ENCODE measurements at places on chromosomes 2 and 18.

GRCh38 chr2:204681412-204681811 lies 136.1 kb downstream of the PARD3B start:
- peak; percentile 55 for DNase-seq

GRCh38 chr2:135561925-135562324 lies 30.6 kb downstream of the R3HDM1 start:
- DNase-seq = peak; percentile 2

DNA sequence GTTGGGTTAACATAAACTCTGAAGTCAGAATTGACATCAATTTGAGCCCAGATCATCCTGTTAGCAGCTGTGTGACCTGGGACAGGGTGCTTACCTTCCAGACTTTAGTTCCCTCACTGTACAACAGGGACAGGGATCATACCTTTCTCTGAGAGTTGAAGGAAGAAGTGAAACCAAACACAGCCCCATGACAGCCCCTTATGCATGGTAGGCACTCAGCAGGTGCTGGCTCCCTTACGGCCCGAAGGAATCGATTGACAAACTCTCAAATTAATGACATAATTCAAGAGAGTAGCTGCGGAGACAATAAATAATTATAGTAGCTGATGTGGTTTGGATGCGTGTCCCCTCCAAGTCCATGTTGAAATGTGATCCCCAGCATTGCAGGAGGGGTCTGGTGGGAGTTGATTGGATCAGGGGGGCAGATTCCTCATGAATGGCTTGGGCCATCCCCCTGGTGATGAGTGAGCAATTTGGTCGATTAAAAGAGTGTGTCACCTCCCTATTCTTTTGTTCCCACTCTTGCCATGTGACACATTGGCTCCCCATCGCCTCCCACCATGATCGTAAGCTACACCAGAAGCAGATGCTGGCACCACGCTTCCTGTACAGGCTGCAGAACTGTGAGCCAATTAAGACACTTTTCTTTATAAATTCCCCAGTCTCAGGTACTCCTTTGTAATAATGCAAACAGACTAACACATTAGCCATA lies 72.4 kb downstream of the ODC1 start:
- DNase-seq = no peak

DNA sequence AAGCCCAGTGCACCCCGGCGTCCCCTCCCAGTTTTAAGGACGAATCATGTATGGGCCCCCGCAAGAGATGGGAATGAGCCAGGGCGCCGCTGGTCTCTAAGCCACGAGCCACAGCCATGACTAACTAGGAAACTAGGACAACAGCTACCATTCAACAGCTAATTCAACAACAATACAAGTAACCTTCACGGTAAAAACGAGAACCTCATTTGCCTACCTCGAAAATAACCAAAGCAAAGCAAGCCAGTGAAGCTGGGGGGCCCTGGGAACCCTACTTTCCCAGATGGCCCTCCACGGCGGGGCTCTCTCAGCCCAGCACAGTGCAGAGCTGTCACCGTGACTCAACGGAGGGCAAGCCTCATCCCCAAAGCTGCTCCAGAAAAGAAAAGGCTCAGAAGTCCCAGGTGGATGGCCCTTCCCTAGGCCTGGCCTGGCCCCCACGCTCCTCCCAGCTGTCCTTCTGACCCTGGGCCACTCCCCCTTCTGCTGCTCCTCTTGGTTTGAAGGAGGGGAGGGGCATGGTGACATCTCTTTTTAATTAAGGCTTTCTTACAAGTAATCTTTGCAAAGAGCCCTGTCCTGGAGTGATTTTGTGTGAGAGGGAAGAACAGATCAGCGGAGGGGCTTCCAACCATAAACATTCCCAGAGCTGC lies 126.3 kb downstream of the HDAC4 start:
- DNase-seq = peak; percentile 81

GRCh38 chr2:98012561-98012991 lies 16.8 kb upstream of the TMEM131 start:
- DNase-seq = peak; percentile 21

DNA sequence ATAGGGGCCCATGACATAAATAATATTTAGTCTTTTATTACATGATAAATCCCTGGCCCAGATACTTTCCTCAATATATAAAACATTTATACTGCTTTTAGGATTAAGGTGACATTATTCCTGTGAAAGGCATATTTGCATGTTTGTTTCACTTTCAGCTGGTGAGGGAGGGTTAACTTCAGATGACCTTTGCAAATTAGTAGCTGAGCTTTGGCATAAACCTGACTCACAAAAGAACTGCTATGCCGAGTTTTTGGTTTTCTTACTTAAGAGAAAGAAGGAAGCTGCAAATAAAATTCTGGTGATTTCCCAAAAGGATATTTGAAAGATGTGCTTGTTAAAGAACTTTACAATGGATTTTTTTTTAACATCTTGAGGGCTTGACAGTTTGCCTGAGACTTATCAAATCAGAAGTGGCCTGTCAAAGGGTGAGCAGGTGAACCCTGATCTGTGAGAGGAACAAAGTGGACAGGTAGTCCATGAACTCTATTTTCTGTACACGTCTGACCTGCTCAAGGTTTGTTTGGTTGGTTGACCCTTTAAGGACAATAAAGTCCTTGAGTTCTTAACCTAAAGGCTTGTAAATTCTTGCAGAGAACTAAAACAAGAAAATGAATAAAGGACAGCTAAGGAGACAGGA lies 93.5 kb downstream of the FAM124B start:
- DNase-seq = no peak

DNA sequence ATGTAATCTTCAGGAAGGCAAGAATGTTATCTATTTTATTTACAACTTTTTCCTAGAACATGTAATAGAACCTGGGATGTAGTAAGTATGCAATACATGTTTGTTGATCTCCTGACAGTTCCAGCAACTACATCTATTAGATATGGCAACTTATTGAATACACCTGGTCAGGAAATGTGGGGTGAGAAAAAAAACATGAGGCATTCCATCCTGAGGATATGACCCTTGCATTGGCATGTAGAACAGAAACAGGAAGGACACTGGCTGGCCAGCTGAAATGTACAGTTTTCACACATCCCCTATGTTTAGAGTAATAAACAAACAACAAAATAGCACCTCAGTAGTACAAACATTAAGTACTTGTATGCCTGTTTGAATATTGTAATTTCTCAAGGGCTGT lies 272.6 kb upstream of the NT5C1B start:
- DNase-seq = peak; percentile 22

- DNase-seq = no peak
Measured at GRCh38 chr2:86344404-86344803, 7.0 kb upstream of the REEP1 start.

DNA sequence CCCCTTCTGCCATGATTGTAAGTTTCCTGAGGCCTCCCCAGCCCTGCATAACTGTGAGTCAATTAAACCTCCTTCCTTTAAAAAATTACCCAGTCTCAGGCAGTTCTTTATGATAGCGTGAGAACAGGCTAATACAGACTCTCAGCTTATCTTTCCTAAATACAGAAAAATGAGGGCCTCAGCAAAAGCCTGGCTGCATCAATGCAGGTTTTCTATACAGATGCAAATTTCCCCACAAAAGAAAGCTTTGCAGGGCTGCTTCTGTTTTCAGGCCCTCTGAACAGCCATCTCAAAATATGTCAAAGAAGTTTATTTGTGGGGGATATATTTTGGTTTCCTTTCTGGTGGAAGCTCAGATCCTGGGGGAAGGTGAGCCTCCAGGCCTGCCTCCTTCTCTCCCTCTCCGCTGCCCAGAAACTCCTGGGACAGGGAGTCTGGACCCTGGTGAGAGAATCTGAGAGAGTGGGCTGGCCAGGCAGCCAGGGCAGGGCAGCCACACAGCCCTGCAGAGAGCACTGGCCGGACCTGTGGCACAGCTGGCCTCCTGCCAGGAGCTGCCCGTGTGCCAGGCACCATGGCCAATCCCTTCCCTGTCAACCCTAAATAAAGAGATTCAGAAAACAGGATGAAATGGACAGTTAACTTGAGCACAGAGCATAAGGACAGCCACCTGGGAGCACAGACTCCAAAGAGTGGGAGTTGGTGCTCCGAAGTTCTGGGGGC lies 21.6 kb upstream of the AGXT start:
- no peak for DNase-seq

DNA sequence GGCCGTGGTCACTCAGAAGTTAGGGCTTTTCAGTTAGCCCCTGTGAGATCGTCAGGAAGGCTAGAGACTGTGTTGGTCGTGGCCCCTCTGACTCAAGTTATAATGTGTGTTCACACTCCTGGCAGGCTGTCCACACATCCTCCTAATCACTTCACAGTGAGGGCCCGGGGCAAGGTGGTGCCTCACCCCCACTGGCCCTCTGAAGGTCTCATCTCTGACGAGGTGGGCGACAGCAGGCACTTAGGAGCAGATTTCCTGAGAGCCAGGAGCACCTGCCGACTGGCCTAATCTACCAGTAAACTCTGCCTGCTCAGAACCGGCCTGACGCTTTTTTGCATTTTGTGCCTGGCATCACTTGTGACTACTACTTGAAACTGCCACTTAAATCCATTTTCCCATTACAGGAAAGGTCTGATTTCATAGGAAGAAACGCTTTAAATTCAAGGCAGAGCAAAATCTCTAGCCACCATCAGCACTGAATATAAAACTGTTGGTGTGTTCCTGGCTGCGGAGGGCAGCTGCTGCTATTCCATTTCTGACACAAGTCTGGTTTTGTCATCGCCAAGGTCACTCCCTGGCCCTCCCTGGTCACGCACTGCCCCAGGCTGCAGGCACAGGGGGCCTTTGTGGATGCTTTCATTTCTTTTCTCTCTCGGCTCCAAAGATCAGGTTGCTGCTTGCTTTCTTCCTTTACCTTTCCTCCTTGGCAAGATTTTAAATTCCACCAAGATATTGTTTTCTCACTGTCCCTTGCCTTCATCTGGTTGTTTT lies 48.0 kb downstream of the RAB12 start:
- no peak for DNase-seq

GRCh38 chr2:96869822-96870625 lies at the start of gene SEMA4C:
Gene SEMA4C, minus strand, starts transcription at chr2:96870080. Its CDS starts 2,194 bp downstream, at chr2:96867886.
- DNase-seq = peak; percentile 53

DNA sequence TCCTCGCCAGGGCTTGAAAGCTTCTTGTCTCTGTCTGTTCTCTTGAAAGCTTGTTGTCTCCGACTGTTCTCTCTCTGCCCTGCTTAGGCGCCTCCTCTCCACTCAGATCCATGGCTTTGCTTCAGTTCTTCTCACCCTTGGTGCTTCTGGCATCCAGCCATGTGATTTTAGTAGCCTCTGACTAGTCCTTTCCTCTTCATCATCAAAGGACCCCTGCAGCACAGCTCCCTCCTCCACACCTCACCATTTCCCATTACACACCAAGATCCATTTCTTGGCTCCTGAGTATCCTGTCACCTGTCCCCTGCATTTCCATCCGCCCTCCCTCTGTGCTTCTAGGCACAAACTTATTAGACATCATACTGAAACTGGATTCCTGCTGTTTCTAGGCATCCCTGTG lies 59.4 kb downstream of the ZNF236 start:
- peak; percentile 47 for DNase-seq

DNA sequence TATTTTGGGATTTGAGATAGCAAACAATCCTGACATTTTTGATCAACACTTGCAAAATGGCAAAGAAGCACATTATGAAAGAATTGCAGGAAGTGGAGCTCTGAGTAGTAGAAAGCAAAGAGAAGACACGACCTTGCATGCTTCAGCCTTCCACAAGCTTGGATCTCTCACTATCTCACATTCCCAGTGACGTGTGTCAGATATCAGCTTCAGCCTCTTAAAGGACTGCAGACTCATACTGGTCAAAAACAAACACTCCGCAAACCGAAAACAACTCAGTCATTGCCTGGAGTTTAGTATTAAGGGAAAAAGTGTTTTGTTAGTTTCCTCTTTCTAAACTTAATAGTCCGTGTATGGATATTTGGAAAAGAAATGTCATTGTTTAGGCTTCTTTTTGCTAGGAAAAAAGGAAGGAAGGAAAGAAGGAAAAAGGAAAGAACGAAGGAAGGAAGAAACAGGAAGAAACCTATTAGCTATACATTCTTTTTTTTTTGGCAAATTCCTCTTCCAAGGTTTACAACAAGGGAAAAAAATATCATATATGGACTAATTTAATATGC lies 32.6 kb upstream of the SLC40A1 start:
- peak; percentile 97 for DNase-seq

GRCh38 chr2:215738351-215738750 lies 275.0 kb downstream of the MREG start:
- DNase-seq = no peak

DNA sequence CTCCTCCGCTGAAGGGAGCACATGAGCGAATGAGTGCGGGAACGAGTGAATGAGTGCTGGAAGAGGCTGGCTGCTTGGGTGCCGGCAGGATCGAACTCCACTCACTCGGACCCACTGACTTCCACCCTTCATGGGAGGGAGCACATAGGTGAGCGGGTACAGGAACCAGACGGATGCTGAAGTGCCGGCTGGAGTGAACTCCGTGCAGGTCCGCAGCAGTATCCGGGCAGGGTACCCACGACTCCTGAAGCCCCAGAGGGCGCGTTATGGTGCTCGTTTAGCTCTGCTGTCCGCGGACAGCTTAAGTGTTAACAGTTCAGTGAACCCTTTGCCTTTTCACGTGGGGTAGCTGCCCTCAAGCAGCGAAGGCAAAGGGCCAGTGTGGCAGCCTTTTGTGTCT lies 23.2 kb downstream of the RPRM start:
- no peak for DNase-seq

DNA sequence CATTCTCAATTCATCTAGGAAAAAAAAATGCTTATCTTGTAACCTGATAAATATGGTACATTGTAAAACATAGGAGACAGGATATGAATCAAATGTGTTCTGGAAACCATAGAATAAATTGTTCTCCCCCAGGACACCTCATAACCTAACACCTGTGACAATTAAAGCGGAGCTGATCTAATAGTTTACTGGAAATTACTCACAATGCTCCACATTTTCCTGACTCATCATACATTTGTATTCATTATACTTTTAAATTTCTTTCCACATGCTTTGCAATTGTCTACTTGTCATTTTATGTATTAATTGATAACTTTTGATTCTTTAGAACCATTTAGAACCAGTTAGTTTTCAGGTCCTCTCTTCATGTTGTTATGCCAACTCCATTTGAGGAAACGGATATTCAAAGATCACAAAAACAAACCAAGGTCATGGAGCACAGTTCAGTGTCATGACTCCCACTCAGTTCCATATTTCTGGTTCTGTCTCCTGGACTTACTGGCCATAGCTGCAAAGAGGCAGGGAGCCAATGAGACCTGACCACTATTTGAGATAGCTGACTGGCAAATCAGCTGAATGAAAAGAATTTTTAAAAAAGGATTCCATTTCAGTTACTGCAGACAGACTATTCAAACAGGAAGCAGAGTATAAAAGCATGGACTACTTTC lies 128.5 kb downstream of the CALCRL start:
- peak; percentile 73 for DNase-seq
